ENCODE measurements at places on chromosomes 12 and 14.

DNA sequence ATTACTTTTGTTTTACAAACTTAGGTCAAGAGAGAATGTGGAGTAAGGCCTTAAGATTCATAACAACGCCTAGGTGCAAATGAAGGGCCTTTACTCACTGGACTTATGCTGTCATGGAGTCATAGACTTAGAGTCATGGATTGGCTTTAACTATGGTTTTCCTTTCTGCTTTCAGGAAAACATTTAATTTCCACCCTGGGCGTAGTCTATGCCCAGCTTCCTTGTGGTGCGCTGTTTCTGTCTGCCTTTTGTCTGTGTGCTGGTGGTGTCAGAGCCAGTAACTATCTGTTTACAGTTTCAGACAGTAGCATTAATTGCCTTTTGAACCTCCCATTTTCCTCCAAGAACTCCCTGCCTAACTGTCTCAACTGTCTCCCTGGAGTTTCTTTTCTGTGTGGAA lies 31.8 kb upstream of the COX6A1 start:
- no peak for DNase-seq

- no peak for DNase-seq
These were observed 2.0 kb upstream of the PIGH start for GRCh38 chr14:67602076-67602475.

DNA sequence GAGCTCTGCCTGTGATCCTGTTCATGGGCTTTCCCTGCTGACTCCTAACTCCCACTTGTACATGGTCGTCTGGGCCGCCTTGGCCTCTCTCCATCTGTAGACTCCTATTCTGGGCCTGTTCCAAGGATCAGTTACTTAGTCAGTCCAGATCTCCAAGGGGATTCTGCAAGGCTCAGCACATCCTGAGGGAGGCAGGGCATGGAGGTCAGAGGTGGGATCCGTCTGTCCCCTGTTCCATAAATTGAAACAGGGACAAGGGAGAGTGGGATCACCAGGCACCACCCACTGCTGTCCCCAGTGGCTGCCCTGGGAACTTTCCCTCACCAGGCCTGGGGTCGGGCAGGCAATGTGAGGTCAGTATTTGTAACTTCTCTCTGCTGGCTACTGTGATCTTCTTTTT lies 43.5 kb downstream of the KCTD10 start:
- DNase-seq: no peak

- DNase-seq: no peak
These were observed 70.3 kb downstream of the RIMBP2 start for GRCh38 chr12:130645751-130646150.

GRCh38 chr14:100738269-100738691 lies 11.6 kb downstream of the DLK1 start:
- no peak for DNase-seq

DNA sequence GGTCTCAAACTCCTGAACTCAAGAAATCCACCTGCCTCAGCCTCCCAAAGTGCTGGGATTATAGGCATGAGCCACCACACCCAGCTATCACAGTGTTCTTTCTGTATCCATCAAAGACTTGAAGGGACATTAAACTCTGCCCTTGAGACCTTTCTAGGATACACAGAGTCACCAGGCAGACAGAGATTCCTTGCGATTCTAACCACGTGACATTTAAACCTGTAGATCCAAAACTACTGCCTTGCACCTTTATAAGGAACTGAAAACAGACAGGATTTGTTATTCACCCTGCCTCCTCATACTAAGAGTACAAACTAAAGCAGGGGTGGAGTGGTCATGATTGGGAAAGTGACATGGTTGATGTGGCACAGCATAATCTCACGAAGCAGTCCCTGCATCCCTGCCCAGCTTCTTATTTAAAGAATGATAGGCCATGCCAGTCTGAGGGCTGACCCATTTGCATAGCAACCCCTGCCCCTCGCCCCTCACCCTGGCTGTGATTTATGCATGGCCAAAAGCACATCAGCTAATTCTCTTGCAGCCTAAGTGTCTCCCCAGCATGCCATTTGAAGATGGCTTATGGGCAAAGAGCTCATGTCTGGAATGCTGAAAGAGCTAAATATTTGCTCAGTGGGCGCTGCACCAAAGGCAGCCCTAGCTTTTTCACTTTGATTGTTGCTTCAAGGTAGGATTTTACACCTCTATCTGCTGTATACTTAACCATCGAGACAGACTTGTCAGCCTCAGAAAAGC lies 43.2 kb upstream of the MYBPC1 start:
- DNase-seq: no peak

DNA sequence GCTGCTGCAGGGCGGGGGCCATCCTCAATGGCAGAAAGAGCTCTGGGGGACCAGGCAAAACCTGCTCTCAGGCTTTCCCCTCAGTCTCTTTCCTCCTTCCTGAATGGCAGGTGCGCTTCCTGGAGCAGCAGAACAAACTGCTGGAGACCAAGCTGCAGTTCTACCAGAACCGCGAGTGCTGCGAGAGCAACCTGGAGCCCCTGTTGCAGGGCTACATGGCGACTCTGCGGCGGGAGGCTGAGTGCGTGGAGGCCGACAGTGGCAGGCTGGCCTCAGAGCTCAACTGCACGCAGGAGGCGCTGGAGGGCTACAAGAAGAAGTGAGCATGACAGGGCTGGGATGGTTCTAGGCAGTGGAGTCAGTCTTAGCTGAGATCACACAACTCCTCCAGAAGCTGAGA lies 22.9 kb upstream of the KRT83 start:
- DNase-seq: no peak

DNA sequence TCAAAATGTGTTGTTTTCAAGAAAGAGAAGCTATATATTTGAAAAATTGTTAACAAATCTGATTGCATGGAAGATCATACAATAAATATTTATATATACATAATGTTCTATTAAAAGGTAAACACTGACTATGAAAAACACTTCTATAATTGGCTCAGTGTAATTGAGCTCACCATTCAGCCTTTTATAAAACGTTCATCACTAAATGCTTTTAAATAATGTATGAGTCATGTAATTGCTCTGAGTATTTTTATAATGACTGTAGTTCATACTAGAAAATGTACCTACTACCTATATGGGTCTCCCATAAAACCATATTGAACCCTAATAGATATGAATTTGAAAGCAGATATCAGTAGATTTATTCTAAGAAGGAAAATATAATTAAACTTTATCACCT lies 240.4 kb upstream of the MGAT4C start:
- no peak for DNase-seq

DNA sequence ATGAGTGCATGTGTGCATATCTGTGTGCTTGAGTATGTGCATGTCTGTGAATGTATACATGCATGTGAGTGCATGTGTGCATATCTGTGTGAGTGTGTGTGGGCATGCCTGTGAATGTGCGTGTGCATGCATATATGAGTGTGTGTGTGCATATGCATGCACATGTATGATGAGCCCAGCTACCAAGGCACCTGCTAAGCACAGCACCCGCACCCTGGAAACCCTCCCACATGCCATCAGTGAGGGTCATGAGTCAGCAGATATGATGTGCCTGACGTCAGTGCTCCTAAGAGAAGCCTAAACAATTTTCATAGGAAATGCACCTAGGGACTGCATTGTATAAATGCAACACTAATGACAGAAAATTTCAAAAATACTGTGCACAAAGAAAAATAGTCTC lies 151.1 kb downstream of the KIF26A start:
- no peak for DNase-seq

- DNase-seq: no peak
These were observed 83.7 kb downstream of the TMEM30B start for GRCh38 chr14:61197416-61197815.

DNA sequence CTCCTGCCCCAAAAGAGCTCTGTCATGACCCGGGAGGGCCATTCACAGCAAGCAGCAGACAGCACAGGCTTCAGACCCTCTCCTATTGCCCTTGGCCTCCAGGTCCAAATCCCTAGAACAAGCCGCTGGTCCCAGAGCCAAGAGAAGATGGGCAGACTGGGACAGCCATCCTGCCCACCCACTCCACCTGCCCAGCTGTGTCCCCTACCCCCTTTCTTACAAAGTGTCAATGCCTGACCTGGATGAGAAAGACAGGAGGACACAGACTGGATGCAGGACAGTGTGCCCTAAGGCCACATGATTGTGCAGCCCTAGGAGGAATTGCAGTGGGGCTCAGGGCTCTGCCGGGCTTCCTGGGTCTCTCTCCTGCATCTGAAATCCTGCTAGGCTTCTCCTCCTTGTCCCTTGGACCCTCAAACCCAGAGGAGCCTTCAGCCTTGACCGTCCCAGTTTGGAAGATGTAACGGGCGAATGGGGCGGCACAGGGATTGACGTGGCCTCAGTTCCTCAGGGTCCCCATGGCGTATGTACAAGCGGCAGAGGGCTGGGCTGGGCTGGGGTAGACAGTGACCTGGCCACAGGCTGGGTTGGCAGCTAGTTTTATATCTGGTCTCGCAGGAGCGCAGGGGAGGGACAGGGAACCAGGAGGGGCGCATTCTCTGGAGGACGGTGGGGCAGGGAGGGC lies 27.1 kb upstream of the BCDIN3D start:
- DNase-seq: no peak

GRCh38 chr14:99995700-99996356 lies 69.4 kb upstream of the EVL start:
- DNase-seq: peak; percentile 75

- DNase-seq: no peak
These were observed 53.1 kb downstream of the KIF26A start for GRCh38 chr14:104191409-104191997.

GRCh38 chr14:38124506-38124905 lies 83.2 kb upstream of the SSTR1 start:
- no peak for DNase-seq

DNA sequence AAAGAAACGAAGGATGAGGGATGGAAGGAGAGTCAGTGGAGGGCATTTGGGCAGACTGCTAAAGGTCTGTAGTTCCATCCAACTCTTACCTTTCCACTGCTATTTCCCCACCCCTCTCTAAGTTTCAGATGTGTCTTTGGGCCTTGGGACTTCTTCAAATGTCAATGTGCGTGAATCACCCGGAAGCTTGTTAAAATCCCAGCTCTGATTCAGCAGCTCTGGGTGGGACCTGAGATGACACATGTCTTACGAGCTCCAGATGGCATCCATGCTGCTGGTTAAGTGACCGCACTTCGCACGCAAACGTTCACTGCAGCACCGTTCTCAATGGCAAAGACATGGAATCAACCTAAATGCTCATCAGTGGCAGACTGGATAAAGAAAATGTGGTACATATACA lies 309.9 kb downstream of the VRK1 start:
- DNase-seq: peak; percentile 52

DNA sequence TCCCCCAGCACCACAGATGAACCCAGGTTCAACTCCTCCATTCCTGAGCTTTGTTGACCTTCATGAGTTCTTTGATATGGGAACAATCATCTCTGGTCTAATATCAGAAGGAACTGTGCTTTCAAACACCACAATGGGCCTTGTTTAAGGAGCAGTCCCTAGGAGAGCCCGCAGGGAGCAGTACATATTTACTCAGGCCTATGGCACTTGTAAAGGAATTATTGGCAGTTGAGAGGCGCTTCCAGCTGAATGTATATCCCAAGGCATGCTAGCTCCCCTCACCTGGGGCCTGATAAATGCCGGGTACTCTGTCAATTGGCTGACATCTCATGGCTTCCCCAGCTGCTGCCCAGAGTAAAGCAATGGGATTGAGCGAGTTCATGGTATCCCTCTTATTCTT lies 76.2 kb downstream of the ZFP36L1 start:
- DNase-seq: no peak

GRCh38 chr12:63222582-63222981 lies 71.6 kb upstream of the AVPR1A start:
- DNase-seq: no peak

DNA sequence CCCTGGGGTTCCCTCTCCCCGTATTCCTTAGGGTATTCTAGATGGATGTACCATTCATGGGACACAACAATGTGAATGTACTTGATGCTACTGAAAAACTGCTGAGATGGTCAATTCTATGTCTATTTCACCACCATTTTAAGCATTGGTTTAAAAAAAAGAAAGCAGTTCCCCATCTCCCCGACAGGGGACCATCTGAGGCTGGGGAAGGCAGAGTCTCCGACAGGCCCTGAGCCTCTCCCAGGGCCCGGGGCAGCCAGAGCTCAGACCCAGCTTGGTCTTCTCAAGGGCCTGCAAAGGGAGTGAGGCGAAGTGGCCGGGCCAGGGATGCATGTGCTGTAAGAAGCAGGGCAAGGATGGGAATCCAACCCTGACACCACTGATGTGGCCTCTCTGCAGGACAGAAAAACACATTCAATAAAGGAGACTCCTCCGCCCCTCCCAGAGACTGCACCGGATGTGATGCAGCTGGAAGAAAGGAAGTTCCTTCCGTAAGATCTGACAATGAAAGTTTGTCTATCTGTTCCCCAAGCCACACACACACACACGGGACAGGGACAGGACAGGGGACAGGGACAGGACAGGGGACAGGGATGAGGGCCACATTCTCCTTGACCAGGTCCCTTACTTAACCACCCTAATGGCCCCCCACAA lies 234.1 kb downstream of the BCL11B start:
- no peak for DNase-seq

DNA sequence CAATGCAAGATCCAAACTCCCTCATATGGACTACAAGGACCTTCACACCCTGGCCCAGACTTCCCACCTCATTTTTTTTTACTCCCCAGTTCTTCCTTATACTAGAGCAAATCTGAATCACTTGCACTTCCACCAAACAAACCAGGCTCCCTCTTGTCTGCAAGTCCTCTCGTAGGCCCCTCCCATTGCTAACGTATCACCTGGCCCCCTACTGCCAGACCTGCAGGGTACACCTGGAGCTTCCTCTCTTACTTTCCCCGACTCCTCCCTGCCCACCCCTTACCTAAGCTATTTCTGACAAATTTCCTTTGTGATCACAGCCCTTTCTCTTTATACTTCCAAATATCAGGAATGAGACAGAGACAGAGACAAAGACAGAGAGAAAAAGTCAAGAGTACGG lies 463.9 kb downstream of the GALC start:
- no peak for DNase-seq

GRCh38 chr12:30015631-30016337 lies 232.0 kb upstream of the TMTC1 start:
- DNase-seq: no peak

GRCh38 chr12:122035292-122035691 lies 13.6 kb downstream of the BCL7A start:
- DNase-seq: no peak

Measured in GM03348 (cell line).